ENCODE measurements at places on chromosomes 3 and 15. TPM values are rescaled to one million over a fixed set of nuclear protein-coding genes. Genes with fewer than 3 reads are reported as not detected.
A peak's percentile ranks its signal among the peaks of the same experiment; 100 is the strongest.

- no peak for DNase-seq
These were observed 255.5 kb downstream of the UACA start for GRCh38 chr15:70507772-70508371.

GRCh38 chr3:186178412-186178811, 69.5 kb upstream of the ETV5 start:
- DNase-seq: no peak

DNA sequence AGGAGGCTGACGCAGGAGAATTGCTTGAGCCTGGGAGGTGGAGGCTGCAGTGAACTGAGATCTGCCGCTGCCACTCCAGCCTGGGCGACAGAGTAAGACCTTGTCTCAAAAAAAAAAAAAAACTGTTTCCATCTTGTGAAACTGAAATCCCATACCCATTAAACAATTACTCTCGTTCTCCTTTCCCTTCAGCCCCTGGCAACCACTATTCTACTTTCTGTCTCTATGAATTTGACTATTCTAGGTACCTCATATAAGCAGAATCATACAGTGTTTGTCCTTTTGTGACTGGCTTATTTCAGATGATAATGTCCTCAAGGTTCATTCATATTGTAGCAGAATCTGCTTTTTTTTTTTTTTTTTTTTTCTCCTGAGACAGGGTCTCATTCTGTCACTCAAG, 51.5 kb upstream of the UBE2E1 start:
- no peak for DNase-seq

GRCh38 chr3:174651951-174652350, 207.2 kb upstream of the NAALADL2 start:
- DNase-seq: no peak

The CADPS gene
- not detected for total RNA-seq

The SST gene
- not detected for total RNA-seq

DNA sequence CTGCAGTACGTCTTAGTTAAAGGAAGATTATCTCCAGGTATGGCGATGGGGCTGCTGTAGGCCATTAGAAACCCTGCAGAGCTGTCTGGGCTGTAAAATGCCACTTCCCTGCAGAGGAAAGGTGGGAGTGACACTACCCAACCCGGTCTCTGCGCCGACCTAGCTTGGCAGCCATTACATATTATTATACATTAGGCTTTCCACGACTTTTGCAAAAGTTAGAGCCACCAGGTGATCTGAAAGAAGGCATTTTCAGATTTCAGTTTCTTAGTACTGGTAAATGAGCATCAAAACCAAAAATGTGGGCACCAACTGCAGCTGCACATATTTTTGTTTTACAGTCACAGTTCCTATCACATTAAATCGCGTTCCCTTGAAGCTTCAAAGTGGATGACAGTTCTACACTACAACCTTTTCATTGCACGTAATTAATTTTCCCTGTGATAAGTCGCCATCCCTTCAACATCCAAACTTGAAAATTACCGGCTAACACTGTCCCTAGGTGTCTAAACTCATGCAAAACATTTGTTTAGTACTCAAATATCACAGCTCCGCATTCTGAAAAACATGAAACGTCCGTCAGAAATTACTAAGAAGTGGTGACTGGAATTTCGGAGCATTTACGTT, 81.4 kb upstream of the CHD2 start:
- peak; percentile 59 for DNase-seq

DNA sequence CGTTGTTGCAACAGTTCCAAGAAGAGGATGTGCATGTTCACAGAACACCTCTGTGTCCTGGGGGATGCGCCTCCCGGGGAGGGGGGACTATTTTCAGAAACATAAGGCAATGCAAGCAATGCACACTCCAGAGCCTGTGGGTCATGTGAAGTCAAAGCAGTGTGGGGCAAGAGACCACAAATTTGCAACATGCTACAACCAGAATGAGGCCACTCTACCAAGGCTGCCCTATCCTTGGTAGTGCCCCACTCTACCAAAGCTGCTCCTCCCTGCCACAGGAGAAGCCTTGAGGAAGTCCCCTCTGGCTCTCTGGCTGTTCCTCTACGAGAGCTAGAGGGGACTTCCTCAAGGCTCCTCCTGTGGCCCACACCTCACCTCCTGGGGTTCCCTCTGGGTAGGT, 8.4 kb upstream of the NR2C2 start:
- no peak for DNase-seq

The CNTN4 gene
- total RNA-seq: not detected

GRCh38 chr15:47577000-47577399, 140.3 kb upstream of the SEMA6D start:
- DNase-seq: no peak

The C3orf80 gene
- 0.25 TPM for total RNA-seq

DNA sequence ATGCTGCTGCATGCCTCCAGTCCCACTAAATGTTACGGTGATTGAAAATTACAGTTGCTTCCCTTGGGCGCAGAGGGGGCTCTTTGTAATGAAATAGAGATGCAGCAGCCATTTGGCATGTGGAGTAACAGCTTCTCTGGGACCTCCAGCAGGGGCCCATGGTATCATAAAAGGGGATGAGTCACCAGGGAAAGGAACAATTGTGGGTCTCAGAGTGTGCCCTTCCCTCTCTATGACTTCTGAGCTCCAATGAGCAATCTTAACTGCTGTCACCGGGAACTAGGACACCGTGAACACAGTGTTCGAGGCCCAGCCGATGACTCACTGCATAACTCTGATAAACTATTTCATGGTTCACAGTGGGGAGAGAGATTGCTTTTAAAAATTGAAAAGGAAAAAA, 164.8 kb upstream of the NUDT16 start:
- no peak for DNase-seq

The FAM240A gene
- total RNA-seq: not detected

DNA sequence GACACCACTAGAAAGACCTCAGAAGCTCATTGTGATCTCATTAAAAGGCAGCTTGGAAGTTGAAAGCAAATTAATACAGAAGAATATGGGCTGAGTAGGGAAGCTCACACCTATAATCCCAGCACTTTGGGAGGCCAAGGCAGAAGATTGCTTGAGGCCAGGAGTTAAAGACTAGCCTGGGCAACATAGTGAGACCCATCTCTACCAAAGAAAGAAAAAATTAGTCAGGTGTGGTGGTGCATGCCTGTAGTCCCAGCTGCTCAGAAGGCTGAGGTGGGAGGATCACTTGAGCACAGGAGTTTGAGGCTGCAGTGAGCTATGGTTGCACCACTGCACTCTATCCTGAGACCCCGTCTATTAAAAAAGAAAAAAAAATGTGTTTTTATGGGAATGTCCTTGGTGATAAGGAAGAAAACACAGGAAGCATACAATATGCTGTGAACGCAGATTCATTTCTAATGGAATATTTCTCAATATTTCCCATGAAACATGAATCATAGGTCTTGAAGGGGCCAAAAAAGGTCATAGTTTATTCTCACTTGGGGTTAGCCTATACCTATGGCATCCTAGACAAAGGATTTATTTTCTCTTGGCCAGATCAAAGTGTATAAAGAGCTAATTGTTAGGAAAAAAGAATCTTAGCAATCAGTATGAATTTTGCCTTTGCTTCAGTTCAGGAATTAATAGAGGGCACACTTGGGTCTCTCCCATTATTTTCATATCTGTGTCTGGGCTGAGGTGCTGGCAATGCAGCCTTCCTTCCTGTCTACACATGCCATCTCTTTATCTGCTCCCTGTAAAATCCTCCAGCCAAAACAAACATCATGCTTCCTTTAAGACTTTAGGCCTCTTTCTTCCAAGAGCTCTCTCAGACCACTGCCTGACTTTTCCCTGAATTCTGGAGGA, 98.2 kb downstream of the FNDC3B start:
- DNase-seq: no peak

DNA sequence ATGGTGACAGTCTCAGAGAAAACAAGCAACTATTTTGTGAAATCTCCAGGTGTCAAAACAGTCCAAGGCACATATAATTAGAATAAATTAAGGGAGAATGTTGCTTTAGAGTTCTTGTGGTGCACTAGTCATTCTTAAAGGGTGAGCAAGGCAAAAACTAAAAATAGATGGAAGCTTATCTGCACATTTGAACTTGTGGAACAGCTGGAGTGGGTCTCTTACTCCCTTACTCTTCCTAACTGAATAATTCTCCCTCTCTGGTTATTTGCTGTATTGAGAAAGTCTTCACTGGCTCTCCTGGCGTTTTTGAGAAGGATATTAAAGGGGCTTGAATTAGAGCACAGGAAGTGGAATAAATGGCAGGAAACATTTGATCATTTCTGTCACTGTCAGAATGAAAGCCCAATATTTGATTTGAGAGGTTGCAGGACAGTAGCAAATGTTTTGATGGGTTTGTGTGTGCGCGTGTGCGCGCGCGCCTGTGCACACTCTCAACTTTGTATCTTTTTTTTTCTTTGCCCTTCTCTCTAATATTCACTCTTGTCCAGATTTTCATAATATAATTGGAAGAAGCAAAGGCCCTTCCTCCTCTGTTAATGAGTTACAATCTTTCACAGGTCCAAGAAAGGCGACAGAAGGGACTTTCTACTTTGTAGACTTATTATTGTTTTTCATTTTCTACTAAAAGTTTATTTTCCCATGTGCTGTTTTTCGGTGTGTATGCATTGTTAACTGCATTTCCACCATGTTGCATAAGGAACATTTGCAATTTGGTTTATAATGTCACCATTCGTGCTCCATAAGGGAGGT, 40.9 kb downstream of the AKAP13 start:
- no peak for DNase-seq

DNA sequence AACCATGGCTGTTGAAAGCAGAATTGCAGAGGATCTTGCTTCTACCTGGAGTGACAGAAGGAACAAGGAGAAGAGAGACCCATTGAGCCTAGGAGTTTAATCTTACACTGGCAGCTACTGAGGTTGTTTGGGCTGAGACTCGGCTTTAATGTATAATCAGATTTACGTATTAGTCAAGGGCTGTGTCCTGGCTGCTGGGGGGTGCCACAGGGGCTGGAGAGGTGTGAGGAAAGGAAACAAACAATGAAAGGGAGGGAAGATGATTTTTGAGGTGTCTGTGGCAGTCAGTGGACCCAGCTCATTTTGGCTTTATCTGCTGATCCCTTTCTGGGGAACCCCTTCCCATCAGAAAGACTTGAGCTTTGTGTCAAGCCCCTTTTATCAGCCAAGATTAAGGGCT, 95.7 kb downstream of the PRICKLE2 start:
- no peak for DNase-seq

The FAM81A gene
- total RNA-seq: not detected

- DNase-seq: no peak
These were observed 12.4 kb upstream of the TTBK2 start for GRCh38 chr15:42932833-42933515.

- no peak for DNase-seq
These were observed 22.5 kb downstream of the CDCP1 start for GRCh38 chr3:45123581-45124269.

- no peak for DNase-seq
These were observed 612.2 kb downstream of the ZIC1 start for GRCh38 chr3:148021381-148021780.

The LRRC2 gene
- not detected for total RNA-seq

DNA sequence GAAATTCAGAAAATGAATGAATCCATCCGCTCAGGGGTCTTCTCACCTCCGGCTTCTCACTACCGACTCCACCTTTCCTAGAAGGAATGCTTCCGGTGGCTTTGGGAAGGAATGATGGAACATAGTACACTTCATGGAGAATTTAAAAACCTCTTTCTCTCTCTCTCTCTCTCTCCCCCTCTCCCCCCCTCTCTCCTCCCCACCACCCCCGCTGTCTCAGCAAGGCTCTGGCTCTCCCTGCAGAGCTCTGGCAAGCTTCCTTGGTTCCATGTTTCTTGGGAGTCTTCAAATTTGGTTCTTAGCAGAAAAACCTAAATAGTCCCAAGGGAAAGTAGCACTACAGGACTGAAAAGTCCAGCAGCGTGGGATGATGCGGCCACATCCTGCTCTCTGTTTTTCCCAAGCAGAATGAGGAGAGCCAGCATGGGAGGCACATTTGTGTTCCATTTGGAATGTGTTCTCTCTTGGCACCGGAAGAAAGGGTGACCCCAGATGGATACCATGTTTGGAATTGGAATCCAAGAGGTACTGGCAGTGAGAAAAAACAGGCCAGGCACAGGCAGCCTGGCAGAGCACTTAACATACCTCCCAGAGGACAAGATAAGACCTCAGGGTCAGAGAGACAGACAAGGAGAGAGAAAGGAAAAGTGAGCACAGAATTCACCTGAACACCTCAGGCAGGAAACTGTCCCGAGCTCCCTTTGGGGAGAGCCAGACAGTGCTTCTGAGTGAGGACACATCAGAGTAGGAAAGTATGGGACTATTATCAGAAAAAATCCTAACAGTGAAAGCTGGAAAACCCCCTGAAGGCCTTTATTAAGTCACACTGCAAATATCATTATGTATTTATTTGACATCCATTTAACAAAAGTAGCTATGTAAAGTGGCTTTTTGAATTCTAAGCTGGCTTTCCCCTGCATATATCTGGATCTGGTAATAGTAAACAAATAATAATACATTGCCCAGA, at the start of gene POPDC2:
TSS of gene POPDC2 (minus strand) at position 116 of the 967 bp plus-strand sequence. CDS start 166 bp downstream, outside the sequence.
- DNase-seq: peak; percentile 35

DNA sequence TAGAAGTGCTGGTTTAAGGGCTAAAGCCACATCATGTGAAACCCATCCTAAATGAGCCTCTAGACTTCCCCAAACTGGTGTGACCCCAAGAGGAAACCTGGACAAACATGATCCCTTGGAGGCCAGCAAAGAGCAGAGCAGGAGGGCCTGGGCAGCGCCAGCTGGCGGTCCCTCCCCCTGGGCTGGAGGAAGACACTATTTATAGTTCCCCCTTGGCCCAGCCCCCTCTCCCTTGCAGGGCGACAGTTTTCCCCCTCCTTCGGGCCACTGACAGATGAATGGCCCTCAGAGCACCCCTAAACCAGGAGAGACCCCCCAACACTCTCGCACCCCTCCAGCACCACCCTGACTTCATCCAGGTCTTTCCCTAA, 2.9 kb downstream of the UCN2 start:
- peak; percentile 46 for DNase-seq

GRCh38 chr15:56939257-56939656, 20.8 kb downstream of the TCF12 start:
- DNase-seq: no peak

The POPDC2 gene
- 0.06 TPM for total RNA-seq

DNA sequence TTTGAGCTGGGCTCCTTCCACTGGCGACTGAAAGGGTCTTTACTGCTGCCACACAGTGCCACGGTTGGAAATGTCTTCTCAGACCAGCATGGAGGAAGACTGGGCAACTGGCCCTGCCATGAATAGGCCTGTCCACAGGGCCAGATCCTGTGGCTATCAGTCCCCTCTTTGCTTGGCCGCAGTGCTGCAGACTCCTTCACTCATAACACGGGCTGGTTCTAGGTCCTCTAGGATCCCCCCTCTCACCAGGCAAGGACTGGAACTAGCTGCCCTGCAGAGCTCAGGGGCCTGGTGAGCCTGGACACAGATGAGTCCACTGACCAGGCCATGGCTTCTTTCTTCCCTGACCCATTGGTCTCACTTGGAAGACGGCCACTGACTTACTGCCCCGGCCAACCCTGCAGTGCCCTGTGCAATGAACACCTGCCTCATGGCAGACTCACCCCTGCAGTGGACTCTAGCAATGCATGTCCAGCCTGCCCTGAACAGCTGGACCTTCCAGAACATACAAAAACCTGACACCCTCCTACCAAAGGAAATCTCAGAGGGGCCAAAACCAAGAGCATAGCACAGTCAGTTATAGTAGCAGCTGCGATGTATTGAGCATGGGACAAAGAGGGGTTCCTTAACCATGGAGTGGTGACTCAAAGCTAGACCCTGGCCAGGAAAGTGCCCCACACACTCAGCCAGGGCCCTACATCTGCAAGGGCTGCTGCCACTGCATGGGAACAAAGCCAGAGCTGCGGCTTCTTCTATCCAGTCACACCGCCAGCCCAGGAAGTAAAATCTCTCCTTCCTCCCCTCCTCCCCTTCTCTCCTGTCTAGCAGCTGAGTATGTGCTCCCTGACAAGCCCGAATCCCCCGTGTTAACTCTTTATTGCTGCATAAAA, 72.1 kb upstream of the ITGA11 start:
- DNase-seq: no peak

- peak; percentile 76 for DNase-seq
These were observed 11.5 kb upstream of the CHAC1 start for GRCh38 chr15:40941528-40942336.

Measured in G401 (cell line).